ENCODE measurements at places on chromosomes 16 and 17.

DNA sequence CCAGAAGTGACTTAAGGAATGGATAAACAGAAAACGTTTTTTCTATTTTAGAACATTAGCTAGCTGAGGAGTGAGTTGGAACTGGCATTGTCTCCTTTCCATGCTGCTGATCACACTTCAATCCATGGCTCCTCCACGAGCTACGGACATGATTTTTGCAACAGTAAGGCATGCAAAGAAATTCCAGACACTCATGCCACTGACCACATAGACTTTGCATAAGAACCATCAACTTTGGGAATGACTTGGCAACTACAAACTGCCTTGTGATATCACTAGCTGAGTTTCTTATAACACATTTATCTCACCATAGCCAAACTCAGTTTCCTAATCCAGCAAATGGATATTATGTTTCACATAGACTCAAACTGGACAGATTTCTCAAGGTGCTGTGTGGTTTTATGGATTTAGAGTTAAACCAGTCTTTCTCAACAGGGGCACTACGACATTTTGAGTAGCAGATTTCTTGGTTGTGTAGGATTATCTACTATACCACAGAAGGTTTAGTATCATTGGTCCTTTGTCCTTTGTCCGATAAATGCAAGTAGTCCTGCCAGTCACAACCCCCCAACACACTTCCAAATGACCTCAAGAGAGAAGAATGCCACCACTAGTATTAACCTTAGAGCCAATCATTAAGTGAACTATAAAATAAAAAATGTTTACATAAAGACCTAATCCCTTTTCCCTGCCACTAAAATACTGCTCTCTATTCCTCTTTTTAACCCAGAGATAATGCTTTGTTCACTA, 48.3 kb upstream of the C17orf78 start:
- DNase-seq, result no peak

DNA sequence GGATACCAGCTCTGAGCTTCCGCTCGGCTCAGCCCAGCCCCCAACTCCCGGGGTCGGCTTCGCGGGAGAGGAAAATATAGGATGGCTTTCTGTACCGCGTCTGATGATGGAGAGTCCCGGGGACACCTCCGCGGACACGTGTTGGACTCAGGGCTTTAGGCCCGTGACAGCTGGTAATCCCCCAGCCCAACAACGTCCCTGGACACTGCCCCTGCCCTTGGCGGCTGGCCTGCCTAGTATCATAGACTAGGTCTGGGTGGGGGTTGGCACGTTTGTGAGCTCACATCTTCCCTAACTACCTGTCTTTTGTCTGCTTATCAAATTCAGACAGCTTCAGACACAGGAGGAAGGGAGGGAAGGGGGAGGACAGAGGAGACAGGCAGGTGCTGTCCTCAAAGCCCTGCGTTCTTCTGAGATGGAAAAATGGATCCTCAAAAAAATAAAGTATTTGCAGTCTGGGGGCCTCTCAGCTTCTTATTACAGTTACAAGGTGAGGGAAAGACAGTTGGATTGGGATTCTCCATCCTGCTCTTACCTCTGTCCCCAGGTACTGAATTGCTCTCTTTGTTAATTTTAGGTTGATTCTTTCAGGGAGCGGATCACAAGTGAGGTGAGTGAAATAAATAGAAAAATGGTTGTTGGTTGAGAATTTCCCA, 698 bp downstream of the PSME3 start:
- DNase-seq, result no peak

DNA sequence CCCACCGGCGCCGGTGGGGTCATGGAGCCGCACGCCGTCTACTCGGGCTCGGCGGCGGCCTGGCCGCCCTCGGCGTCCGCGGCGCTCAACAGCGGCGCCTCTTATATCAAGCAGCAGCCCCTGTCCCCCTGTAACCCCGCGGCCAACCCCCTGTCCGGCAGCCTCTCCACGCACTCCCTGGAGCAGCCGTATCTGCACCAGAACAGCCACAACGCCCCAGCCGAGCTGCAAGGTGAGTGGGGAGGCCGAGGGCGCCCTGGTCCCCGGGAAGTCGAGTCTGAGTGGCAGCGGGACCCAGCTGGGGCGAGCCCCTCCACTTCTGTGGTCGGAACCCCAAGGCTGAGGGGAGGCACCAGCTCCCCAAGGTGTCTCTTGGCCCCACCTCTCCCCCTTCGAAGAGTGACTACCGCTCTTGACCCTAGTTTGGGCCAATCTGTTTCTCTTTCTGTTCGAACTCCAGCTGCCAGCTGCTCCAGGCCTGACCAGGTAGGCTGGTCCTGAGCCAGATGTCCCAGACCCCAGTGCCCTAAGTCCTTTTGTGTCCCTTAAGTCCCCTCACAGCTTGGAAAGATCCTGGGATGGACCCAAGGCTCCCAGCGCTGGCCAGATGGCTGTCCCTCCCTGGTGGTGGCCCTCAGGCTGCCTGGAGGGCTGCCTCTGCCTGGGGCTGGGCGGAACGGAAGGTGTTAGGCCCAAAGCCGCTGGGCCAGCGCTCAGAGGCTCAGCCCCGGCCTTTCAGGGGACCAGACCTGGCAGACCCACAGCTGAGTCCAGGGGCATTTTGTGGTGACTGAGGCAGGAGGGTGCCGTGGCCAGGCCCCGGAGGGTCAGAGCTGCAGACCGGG, 1.2 kb downstream of the FOXF1 start:
- DNase-seq, result no peak

DNA sequence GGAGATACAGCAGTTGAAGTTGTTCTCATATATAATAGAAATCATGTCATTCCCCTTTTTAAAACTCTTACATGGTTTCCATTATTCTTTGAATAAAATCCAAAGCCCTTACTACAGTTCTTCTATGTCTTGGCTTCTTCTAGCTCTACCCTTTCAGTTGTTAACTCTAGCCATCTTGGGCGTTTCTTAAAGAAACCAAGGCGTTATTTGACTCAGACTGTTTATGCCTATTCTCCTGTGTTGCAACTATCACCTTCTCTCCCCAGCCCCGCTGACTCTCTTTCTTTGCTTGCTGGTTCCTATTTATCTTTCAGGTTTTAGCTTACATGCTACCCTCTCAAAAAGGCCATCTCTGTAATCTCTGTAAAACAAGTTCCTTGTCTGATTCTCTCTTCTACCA, 32.7 kb downstream of the NFATC3 start:
- no peak for DNase-seq

DNA sequence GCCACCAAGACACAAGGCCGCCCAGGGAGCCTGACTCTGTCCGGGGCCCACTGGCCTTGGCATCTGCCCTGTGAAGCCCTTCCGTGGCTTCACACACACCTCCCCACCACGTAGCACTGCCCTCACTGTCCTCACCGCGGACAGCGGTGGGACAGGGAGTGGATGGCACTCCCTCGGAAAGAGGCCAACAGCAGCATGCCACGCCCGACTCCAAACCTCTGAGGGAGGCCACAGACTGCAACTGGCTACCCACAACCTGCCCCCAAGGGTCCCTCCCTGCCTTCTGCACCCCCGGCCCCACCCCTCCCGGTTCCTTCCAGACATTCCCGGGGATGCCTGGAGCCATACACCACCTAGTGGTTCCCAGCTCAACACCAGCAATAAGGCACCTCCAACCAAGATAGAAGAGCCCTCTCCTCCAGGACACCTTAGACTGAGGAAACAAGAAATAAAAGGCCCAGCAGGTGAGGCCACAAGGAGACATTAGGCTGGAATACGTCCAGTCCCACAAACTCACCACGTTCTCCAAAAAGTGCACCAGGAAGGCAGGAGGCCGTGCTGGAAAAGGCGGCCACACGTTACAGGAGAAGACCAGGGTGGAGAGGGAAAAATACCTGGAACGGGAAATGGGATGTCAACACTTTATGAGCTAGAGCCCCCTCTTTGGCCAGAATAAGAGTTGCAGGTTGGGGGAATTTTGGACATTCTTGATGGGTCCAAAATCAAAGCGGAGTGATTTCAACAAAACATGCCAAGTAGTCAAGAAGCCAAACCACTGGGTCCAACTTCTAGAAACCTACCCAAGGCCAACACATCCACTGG, 310.0 kb downstream of the SOX9 start:
- no peak for DNase-seq

- no peak for DNase-seq
Observed at GRCh38 chr16:21645261-21645721, 7.1 kb downstream of the IGSF6 start.

DNA sequence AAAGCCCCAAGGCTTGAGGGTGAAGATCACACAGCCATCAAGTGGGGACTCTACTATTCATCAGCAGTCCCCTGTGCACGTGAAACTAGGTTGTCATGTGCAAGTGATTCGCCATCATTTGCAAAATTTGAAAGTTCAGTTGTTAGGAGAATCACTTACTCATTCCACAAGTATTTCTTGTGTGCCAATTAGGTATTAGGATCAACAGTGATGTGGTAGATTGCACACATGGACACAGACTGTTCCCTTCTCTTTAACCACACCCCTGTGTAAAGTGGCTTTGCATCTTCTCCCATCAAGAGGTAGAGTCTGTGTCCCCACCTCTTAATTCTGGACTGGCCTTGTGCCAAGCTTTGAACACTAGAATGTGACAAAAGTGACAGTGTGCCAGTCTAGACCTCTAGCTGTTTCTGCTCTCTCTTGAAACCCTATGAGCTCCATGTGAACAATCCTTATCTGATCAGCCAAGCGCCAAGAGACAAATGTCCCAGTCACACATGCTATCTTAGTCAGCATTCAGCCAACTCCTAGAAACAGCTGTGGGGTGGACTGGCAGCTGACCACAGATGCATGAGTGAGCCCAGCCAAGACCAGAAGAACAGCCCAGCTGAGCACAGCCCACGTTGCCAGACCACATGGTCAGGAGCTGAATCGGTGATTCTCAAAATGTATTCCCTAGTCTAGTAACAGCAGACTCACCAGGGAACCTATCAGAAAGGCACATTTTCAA, 31.5 kb upstream of the SHISA9 start:
- no peak for DNase-seq
